ENCODE measurements at places on chromosomes 1 and 21.
A peak's percentile ranks its signal among the peaks of the same experiment; 100 is the strongest.

- no peak for DNase-seq
These were observed 113.6 kb downstream of the UCHL5 start for GRCh38 chr1:192945390-192946130.

DNA sequence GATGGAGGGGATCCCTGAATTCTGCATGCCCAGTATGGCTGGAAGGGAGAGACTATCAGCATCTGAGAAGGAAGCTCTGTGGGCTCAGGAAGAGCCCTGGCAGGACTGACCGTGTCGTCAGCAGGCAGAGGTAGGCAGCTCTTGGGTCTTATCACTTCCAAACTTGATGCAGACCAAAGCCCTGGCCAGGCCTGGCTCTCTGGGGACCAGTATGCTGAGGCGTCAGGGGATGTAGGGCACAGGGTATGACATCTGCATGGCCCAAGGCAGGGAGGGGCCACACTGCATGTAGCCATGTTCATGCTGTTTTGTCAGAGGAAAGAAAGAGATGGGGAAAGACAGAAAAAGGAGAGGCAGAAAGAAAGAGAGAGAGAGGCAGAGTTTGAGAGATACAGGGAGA is 6.3 kb downstream of the FGR start:
- no peak for DNase-seq

DNA sequence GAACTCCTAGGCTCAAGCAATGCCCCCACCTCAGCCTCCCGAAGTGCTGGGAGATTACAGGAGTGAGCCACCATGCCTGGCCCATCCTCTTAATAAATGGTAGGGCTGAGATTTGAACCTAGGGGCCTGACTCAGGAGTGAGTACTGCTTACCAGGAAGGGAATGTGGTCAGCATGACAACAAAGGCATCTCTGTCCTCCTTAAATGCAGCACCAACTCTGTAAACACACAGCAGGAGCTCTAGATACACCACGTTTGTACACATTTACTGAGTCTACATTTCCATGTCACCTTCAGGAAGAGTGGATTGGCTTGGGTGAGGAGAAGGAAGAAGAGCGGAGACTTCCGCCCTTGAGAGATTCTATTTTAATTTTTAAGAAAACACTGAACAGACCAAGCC is 38.5 kb downstream of the HIVEP3 start:
- no peak for DNase-seq

DNA sequence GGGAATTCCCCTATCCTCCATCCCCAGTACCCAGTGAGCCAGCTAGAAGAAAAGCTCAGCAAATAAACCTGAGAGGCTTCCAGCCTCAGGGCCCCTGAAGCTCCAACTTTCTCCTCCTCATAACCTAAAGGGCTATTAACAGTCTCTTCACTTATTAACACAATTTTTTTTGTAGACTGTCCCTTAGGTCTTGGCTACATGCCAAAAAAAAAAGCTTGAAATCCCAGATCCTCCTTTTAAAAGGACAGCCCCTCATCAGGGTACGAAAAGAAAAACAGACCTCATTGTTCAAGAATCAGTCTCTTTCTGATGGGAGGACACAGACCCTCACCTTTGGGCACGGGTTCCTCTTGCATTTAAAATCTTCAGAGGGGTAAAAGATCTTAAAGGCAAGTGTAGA is 72.8 kb upstream of the CD1D start:
- no peak for DNase-seq

DNA sequence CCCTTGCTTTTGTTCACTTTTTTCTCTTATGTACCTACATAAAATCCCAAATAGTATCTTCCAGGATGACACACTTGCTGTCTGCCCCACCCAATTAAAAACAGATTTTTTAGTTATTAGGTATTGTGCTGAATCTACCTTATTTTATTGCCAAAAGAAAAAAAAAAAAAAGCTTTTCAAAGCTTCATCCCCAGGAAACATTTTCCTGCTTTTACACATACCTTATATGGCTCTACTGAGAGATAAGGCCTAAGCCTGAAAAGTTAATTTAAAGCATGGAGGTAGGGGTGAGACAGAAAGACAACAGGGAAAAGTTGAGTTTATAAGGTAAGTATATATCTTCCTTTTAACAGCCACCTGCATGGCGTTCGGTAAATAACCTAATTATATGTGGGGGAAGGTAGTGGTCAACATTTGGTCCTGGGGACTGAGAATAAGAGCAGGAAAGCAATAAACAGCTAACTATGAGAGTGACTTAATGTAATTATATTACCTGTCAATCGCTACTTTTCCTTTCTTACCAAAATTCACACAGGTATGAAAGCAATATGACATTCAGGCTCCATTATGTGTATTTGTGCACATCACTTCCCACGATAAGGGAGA is 54.6 kb upstream of the BOLA1 start:
- DNase-seq: no peak

DNA sequence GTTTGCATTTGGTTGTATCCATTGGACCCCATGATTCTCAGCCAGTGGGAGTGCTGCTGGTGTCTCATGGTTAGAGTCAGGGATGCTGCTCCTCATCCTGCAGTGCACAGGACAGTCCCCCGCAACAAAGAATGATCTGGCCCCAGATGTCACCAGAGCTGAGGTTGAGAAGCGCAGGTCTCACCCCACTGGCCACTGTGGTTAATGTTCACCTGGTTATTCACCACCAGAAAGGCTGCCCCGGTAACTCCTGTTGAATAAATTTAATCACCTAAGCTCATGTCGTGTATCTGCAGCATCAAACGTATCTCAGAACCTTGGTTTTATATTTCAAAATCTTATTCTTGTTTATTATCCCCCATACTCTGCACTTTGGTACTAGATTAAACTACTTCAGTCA is 75.8 kb downstream of the ATP5PO start:
- DNase-seq: no peak

- no peak for DNase-seq
These were observed 19.2 kb downstream of the FAM89A start for GRCh38 chr1:231020816-231021215.

DNA sequence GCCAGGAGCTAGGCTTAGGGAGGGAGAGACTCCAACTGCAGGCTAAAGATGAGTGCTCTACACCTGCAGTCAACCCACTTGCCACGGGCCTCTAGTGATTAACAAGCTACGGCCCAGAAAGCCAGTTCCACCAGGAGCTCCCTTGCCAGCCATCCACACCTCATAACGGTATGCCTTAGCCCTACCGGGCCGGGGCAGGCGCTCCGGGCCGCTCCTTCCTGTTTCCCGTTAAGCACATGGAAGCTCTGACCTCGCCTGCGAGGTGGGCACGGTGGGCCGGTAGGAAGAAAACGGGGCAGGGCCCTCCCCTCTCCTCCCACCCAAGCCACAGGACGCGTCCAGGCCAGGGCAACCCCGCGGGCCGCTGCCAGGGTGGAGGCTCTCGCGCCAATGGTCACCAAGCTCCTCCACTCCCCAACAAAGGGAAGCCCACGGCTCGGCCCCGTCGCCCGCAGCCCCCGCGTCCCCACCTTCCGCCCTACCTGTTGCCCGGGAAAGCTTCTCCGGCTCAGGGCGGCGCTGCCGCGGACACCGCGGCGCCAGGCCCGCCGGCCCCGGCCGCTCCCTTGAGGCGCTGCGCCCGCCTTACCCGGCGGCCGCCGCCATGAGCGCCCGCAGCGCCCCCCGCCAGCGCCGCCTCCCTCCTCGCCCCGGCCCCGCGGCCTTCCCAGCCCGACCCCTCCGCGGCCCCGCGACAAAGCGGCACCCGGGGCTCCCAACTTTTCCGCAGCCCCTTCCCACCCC is 627 bp downstream of the CERS2 start:
- DNase-seq: peak; percentile 40

- no peak for DNase-seq
These were observed 5.9 kb downstream of the USP24 start for GRCh38 chr1:55209247-55209646.

- DNase-seq: no peak
These were observed 373 bp downstream of the MTF1 start for GRCh38 chr1:37858931-37859506.

- no peak for DNase-seq
These were observed 53.9 kb downstream of the TOR1AIP2 start for GRCh38 chr1:179823693-179824092.

- DNase-seq: no peak
These were observed 571 bp downstream of the MARCKSL1 start for GRCh38 chr1:32335535-32335789.

DNA sequence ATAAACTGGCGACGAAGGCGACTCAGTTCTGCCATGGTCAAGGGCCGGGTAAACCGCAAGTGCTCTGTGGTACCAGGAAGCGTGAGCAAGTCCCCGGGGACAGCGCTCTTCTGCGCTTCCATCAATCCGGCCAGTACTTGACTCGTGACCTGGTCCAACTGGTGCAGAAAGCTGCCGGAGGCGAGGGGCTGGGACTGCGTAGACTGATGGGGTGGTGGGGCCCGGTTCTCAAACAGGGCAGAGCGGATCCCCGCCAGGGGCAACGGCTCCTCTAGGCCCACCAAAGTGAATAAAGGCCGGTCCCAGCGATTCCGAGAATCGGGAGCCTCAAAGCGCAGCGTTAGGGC is 852 bp downstream of the KTI12 start:
- DNase-seq: peak; percentile 2

DNA sequence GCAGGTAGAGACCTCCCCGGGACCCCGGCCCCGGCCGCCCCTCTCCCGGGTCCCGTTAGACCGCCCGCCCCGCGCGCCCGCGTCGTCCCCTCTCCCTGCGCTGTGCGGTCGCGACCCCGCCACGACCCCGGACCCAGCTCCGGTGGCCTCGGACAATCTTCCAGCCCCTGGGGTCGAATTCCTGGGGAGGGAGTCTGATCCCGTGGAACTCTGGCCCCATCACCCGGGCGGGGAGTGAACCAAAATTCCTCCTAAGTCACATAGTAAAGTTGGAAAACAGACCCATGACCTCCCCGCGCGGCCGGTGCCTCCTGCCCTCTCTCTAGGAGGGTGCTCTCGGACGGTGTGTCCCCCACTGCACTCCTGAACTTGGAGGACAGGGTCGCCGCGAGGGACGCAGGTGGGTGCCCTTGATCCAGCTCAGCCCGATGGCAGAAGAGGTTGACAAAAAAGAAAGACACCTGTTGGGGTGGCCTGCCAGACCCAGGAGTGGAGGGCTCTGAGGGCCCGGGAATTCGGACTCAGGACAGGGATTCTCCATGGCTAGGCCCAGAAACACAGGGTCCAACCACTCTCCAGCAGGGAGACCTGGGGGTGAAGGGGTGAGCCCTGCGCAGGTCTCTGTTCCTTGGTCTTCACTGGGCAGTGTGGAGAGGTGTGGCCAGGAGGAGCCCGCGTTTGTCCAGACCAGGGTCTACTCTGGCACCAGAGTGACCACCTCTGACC is 451 bp downstream of the ADAMTSL4 start:
- DNase-seq: no peak
